ENCODE measurements at places on chromosomes 7 and 10. TPM values are rescaled to one million over a fixed set of nuclear protein-coding genes. Genes with fewer than 3 reads are reported as not detected.

Gene GIMAP8
- 7.1 TPM for polyA plus RNA-seq

Gene RADIL
- 2.1 TPM for polyA plus RNA-seq

Gene ZNF25
- polyA plus RNA-seq = 14.2 TPM

Gene BLVRA
- polyA plus RNA-seq = 54.2 TPM

Gene METTL27
- 3.5 TPM for polyA plus RNA-seq

Gene NUTM2E
- polyA plus RNA-seq = 0.59 TPM

Gene MLXIPL
- polyA plus RNA-seq = 8.5 TPM
